Right lung (tissue), 10 donors: ENCODE measurements at places on chromosomes 7 and 10.

DNA sequence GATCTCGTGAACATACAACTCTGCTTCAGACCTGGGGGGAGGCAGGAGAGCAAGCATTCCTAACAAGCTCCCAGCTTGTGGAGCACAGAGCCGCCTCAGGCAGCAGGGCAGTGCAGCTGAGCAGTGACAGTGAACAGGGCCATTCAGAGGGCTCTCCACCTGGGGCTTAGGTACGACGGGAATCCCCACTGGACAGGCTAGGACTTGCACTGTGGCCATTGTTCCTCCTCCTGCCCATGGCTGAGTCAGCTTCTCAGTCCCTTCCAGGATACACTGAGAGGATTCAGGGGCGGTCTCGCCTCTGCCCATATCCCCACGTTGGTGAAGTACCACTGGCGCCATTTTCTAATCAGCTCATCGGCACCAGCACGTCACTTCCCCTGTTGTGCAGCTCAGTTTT, 71.1 kb downstream of the FIGNL1 start:
- DNase-seq = no peak

DNA sequence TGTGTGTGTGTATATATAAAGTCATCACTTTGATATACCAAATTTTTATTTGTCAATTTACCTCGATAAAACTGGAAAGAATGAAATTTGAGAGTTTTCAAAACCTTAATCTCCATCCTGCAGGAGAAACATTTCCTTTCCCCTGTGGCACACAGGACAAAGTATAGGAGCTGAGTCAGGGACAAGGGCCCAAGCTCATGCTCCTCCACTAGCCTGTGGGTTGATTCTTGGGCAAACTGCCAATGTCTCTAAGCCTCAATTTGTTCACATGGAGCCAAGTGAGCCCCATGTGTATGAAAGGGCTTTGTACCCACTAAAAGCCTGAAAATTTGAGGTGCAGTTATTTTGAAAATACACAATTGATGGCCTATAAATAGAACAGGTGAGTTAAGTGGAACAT, 60.3 kb upstream of the IL6 start:
- no peak for DNase-seq

GRCh38 chr10:43292755-43293676, 26.2 kb upstream of the RASGEF1A start:
- DNase-seq = peak; percentile 53

DNA sequence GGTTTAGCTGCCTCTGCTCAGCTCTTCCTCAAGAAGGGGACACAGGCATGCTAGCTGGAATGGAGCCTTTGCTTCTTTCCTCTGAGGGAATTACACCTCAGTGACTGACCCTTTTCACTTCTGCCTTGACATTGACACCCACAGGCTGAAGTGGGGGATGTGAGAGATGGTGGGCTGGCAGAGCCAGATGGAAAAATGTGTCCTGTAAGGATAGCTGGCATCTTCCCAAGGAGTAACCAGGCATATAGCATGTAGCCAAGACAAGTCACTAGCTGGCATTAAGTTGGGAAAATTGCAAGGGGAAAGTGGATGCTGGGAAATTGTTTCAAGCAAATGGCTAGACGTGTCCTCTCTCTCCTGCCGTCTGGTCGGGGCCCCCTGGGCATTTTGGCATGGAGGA, 19.9 kb downstream of the STMP1 start:
- no peak for DNase-seq

DNA sequence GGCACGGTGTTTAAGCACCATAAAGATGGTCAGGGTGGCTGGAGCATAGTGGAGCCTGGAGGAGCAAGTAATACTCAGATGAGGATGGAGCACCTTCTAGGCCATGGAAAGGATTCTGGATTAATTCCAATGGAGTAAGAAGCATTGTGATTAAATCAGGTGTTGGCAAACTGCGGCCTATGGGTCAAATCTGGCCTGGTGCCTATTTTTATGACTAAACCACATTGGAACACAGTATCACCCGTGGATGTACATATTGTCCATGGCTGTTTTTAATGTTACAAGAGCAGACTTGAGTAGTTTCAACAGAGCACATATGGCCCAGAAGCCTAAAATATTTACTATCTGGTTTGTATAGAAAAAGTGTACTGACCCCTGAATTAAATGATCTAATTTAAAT, 49.9 kb upstream of the TMEM248 start:
- DNase-seq = no peak

GRCh38 chr10:73601486-73601921, 10.4 kb upstream of the USP54 start:
- peak; percentile 55 for DNase-seq

GRCh38 chr10:60444494-60445064, 54.9 kb upstream of the ANK3 start:
- no peak for DNase-seq

DNA sequence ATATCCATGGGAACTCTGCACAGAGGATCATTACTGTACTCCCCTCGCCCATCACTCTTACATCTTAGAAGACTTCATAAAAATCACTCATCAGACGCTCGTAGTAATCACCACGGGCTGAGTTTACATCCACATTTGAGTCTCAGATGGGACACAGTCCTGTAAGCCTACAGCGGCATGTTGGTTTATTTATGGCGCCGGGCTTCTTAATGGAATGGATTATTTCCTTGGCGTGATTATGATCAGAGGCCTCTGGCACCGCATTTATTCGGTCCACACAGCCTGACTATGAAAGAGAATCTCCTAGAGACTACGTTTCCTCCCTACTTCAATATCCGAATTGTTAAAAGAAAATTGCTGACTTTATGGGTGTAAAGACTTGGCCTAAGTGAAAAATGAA, 123.5 kb upstream of the FRMD4A start:
- no peak for DNase-seq

- no peak for DNase-seq
Measured at GRCh38 chr7:101924171-101924570, 106.7 kb downstream of the CUX1 start.

- DNase-seq = no peak
Measured at GRCh38 chr10:2548071-2548470, 519.3 kb upstream of the PFKP start.

DNA sequence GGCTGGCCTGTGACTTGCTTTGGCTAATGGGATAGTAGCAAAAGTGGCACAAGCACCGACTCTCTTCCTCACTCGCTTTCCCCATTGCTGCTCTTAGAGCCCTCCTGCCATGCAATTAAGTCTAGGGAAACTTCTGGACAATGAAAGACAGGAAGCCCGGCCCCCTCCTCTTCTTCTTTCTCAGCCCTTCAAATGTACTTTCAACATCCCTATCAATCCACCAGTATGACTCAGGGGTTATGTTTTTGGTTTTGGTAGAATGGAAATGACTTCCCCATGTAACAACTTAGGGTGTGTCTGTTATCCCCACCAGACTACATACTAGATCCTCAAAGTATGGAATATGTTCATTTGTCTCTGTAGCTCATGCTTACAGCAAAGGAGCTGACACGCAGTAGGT, 139.0 kb upstream of the GDF10 start:
- no peak for DNase-seq

- no peak for DNase-seq
Measured at GRCh38 chr10:60606343-60607080, 171.8 kb upstream of the CDK1 start.

DNA sequence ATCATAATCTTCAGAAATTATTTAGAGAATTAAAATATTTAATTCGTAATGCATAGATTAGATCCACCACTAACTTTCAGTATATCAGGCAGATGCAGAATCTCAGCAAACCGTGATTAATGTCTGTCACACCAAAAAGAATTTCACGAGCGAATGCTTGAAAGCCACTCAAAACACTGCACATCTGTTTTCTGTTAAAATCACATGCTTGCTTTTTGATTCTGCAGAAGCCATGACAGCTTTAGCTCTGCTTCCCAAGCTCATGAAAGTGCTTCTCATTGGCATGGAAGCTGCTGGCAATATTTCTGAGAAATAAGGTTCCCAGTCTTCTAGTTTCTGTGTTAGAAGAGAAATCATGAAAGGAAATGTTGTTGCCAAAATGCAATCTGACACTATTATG, 837.8 kb upstream of the LRRN3 start:
- DNase-seq = peak; percentile 84

DNA sequence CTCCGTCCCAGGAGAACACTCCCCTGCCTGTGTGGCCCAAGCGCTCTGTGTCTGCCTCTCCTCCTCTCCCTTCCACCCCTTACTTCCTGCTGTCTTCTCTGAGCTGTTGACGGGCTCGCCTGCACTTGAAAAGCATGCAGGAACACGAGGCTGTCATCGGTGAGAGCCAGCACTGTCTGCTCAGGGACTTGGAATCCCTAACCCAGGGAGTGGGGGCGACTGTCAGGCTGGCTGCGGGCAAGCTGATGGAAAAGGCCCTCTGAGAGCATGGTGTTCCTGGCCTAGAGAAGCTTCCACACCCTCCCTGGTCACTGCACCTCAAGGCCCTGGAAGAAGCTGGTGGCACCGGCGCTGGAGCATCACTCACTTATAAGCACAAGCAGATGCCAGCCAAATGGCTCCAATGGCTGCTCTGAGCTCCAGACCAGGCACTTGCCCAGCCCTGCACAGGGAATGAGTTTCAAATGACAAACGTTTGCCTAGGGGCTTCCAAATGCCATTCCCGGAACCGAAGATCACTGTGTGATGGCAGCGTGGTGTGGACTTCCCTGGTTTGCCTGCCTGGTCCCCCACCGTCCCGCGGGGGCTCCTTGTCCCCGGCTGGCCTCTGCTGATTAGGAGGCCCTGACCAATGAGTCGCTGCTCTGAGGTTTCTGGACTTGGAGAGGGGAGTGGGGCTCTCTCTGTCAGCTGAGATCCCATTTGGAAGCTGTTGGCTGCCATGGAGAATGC, 56.7 kb upstream of the EBF3 start:
- no peak for DNase-seq

DNA sequence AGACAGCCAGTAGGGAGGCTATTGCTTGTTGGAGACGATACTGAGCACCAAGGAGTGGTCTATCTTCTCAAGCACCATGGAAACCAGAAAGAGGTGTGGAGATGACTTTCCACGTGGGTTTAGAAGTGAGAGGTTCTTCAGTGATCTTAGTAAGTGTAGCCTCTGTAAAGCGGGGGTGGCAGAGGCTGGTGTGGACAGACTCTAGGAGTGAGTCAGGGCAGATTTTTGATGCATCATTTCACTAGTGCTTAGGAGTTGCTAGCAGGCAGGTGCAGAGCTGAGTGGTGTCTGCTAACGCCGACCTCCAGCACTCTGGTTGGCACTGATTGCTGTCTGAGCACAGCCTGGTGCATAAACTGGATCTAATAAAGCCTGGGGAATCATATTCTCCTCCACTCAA, 78.4 kb upstream of the ADO start:
- DNase-seq = no peak

- DNase-seq = no peak
Measured at GRCh38 chr7:90173127-90173844, 19.0 kb downstream of the STEAP1 start.

GRCh38 chr7:112790586-112791003, 402 bp upstream of the TMEM168 start:
- DNase-seq = no peak

GRCh38 chr10:47370015-47370767, 13.9 kb downstream of the ZNF488 start:
- DNase-seq = no peak

GRCh38 chr10:77416311-77417135, 221.1 kb downstream of the KCNMA1 start:
- no peak for DNase-seq

- DNase-seq = no peak
Measured at GRCh38 chr7:6375348-6376101, 72.2 kb downstream of the DAGLB start.

GRCh38 chr10:133272964-133273420, 3.7 kb downstream of the ADAM8 start:
- no peak for DNase-seq

DNA sequence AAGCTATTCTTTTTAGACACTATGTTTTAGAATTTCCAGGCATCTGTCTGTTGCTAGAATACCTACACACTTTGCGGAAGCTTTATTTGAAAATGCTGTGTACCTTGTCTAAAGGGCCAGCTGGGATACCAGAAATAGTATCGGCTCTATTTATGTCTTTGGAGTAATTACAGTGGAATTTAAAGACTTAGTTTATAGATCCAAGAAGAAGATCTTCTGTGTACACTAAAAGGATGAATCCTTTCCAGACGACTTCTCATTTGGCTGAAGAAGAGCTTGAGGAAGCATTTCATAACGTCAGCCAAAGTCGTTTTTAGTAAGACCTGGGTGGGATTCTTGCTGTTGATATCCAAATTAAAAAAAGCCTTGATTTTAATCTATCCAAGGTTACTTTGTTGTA, 365.9 kb downstream of the INHBA start:
- DNase-seq = no peak

DNA sequence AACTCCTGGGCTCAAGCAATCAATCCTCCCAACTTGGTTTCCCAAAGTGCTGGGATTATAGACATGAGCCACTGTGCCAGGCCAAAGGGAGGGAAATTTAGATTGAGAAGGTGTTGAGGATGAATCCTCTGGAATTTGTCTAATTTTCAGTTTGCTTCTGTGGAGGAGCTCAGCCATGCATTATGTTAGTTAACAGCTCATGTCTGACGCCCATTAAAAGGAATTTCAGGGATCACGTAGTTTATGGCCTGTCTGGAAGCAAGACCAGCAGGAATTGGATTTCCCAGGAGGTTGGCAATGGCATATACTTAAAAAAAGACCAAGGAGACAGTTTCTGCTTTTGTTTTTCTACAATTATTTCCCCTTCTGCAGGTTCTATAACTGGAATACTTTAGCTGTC, 165.7 kb downstream of the OTUD1 start:
- no peak for DNase-seq

GRCh38 chr7:1354661-1355567, 104.4 kb downstream of the MICALL2 start:
- no peak for DNase-seq

GRCh38 chr10:5508161-5508604, 8.8 kb upstream of the CALML5 start:
- DNase-seq = no peak

DNA sequence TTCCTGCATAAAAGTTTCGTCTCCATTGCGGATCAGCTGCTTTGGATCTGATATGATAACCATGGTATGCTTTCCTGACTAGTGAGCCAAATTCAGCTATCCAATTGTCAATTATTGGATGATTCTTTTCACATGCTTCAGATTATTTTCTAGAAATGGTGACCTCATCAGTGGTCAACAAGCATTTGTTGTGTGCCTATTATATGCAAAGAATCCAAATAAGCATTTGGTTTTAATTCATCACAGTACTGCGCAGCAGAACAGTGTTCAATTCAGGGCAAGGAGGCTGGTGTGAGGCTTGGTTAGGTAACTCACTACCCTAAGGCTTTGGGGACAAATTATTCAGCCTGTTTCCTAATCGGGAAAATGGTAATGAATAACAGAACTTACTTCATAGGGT, 200.5 kb downstream of the SKAP2 start:
- DNase-seq = no peak

DNA sequence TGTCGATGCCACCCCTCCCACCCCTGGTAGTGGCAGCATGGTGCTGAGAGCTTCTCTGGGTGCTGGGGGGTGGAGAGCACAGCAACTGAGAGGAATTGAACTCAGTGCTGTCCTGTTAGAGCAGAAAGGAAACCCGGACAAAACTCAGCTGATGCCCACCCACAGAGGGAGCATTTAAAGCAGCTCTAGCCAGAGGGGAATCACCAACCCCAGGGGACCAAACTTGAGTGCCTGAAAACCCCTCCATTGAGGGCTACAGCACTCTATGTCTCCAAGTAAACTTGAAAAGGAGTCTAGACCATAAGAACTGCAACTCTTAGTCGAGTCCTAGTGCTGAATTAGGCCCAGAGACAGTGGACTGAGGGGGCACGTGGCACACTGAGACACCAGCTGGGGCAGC, 16.8 kb upstream of the FOXI2 start:
- no peak for DNase-seq

GRCh38 chr10:97095701-97096260, 90.0 kb downstream of the SLIT1 start:
- DNase-seq = no peak
